WERI-Rb-1 (cell line): ENCODE measurements at places on chromosomes 6 and 20.

DNA sequence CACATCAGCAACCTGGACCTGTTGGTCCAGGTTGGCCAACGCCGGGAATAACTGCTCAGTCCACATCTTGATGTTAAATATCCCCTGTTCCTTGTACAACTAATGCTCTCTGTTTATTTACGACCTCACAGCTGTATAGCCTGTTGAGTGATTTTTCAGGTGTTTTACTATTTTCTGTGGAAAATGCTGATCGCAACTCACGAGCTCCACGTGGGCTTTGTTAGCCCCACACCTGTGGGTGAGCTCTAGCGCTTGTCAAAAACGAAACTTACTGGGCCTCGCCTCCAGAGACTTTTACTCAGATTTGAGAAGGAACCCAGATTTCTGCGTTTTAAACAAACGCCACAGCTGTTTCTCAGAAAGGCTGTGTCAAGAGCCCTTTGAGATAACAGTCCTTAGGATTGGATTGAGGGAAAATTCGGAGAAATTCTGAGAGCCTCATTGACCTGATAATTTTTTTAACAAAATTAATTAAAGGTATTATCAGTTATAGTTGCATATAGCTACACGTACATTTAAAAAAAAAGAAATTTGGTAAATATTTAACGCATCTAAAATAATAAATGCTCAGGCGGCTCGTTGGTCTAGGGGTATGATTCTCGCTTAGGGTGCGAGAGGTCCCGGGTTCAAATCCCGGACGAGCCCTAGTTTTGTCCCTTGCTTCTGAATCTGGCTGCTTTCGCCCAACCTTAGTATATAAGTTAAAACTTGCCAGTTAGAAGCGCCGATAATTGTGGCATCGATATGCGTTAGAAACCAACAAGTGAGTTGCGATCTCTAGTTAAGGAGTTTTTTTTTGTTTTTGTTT, 16.7 kb downstream of the HMGN4 start:
- no peak for DNase-seq

- DNase-seq, result no peak
Observed at GRCh38 chr6:99589290-99589672, 17.4 kb upstream of the PRDM13 start.

DNA sequence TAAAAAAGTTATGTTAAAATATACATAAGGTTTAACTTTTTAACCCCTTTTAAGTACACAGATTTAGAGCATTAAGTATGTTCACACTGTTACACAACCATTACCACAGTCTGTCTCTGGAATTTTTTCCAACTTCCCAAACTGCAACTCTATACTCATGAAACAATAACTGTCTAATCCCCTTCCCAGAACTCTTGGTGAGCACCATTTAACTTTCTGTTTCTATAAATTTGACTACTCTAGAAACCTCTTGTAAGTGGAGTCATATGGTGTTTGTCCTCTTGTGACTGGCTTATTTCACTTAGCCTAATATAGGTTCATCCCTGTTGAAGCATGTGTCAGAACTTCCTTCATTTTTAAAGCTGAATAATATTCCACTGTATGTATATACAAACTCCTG, 98.1 kb downstream of the MAP3K7 start:
- DNase-seq, result no peak

DNA sequence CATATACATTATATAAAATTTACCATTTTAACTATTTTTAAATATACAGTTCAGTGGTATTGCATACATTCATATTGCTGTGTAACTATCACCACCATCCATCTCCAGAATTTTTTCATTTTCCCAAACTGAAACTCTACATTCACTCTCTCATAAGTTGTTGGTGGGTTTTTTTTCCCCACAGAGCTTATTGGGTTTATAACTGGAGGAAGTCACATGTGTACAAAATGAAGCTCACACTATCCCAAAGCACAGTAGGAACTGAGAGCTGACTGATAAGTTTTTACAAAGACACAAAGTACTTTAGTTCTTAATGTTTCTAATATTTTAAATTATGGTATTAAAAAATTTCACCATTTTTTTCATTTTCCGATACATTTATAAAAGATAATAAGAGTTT, 78.8 kb upstream of the TNFAIP3 start:
- no peak for DNase-seq

DNA sequence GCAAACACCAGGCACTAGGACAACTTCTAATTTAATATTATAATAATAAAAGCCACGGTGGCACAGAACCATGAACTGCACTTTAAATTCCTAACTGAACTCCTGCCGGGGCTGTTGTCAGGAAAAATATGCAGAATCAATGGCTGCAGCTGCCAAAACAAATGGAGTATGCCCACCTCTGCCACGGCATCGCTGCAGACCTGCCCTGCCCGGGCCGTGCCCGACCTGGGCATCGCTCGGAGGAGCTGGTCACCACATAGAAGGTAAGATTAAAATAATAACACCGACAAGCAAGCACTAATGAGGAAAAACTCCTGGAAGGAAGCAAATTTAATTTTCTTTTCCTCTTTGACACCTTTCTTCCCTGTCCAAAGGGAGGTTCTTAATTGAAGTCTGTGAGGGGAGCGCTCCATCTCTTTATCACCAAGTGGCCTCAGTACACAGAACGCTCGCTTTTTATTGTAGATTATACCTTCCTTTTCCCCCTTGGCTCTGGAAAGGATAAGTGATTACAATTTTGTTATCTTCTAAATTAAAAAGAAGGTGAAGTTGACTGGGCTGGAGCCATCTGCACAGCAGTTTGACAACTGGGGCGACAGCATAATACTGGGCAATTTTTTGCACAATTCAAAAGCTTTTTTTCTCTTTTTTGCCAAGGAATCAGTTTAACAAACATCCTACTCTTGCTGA, 351.3 kb downstream of the ZFAND3 start:
- no peak for DNase-seq

DNA sequence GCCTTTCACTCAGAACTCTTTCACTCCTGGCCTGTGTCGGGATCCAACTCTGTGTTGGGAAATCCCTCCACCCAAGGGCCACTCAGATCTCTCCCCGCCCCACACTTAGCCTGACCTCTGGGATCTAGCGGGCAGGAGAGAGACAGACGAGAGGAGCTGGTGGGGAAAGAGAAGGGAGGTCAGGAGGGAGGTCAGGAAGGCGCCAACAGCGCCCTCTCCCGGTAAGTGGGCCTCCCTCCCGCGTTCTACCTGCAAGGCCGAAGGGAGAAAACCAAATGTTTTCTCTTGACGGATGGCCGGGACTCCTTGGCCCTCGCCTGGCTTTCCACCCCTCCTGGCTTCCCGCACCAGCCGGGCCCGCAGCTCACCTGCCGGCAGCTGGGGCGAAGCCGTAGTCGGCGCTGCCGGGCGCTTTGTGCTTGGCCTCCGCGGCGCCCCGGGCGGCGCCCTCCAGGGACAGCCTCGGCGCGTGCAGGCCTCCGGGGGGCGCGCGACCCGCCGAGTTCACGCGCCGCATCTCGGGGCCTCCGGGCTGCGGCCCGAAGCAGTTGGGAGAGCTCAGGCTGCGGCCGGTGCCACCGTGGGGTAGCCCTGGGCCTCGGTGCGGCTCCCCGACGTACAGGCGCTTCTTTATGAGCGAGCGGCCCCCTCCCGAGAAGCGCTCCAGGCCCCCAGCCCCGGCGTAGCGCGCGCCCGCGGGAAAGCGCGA, 38.2 kb downstream of the C6orf132 start:
- DNase-seq, result no peak

DNA sequence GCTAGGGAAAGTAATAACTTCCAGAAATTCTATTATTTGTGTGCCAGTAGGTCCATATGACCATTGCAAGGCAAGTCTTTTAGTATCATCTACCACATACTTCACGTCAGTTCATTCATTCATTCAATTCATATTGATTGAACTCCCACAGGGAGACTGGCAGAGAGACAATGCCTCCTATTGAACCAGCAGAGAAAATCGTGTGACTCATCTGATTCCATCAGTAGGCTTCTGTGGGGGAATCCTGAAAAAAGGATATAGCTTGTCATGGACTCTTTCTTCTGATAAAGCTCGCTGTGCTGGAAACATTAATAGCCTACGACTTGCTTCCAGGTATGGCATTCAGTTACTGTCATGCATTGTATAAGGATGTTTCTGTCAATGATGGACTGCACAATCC, 45.3 kb upstream of the CNR1 start:
- no peak for DNase-seq

- peak; percentile 32 for DNase-seq
Observed at GRCh38 chr6:72212686-72213085, 326.3 kb downstream of the RIMS1 start.

- DNase-seq, result no peak
Observed at GRCh38 chr20:11797156-11797555, 120.5 kb upstream of the BTBD3 start.

- no peak for DNase-seq
Observed at GRCh38 chr6:89993411-89993810, 99.1 kb downstream of the GJA10 start.

GRCh38 chr6:7445885-7446461, 56.4 kb downstream of the RIOK1 start:
- DNase-seq, result no peak

DNA sequence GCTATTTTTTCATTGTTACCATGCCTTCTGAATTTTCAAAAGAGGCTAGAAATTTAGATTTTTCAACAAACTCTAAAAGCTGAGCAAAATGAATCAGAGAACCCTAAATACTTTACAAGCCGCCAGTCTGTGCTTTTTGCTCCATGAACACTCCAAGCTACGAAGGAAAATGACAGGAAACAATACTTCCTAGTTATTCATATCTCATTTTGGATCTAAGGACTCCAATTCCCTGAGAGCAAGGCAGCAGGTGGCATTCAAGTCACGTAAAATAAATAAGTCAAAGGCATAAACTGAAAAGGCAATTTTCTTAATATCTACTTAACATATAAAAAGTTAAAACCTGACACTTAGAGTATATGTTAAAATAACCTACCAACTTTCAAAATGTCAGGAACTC, 50.6 kb downstream of the PDSS2 start:
- no peak for DNase-seq

GRCh38 chr6:25472306-25472705, 179.7 kb upstream of the SCGN start:
- peak; percentile 70 for DNase-seq

- DNase-seq, result peak; percentile 93
Observed at GRCh38 chr6:19836799-19837510, at the start of gene ID4. Gene ID4 (plus strand): TSS chr6:19837370. CDS start chr6:19837755, 385 bp downstream.

- DNase-seq, result no peak
Observed at GRCh38 chr6:97677626-97678025, 394.6 kb upstream of the MMS22L start.

- DNase-seq, result no peak
Observed at GRCh38 chr6:163080228-163080627, 334.3 kb upstream of the QKI start.

GRCh38 chr6:155155787-155156447, 107.9 kb upstream of the CLDN20 start:
- DNase-seq, result no peak

- no peak for DNase-seq
Observed at GRCh38 chr6:41626917-41627316, 11.4 kb upstream of the MDFI start.

- no peak for DNase-seq
Observed at GRCh38 chr6:50128420-50129005, 78.8 kb upstream of the DEFB112 start.

- peak; percentile 76 for DNase-seq
Observed at GRCh38 chr6:158064725-158065251, 83.1 kb downstream of the SYNJ2 start.

DNA sequence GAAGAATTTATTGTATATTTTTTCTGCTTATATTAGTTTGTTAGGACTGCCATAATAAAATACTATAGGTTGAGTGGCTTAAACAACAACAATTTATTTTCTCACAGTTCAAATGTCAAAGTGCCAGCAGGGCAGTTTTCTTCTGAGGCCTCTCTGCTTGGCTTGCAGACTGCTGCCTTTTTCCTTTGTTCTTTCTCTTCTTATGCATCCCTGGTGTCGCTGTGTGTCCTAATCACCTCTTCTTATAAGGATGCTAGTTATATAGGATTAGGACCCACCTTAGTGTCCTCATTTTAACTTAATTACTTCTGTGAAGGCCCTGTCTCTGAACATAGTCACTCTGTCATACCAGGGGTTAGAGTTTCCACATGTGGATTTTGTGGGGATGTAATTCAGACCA, 354.4 kb downstream of the NKAIN2 start:
- no peak for DNase-seq

DNA sequence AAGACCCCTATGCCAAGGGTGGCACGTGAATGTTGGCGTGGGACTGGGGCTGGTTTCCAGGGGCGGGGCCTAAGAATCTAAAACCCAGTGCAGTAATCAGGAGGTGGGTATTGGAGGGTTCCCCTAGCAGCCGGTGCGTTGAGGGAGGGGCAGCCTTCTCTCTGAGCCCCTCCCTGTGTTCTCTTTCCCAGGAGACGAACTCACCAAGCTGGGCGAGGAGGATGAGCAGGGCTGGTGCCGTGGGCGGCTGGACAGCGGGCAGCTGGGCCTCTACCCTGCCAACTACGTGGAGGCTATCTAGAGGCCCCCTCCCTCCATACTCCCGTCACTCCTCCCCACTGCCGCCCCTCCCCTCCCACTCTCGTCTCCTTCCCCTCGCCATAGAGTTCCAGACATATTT, 23.9 kb downstream of the SPDEF start:
- DNase-seq, result no peak

GRCh38 chr6:53321701-53322100, 27.0 kb downstream of the ELOVL5 start:
- no peak for DNase-seq

GRCh38 chr6:41639809-41640371, 1.6 kb downstream of the MDFI start:
- DNase-seq, result no peak

GRCh38 chr6:26304797-26305640, 60.0 kb upstream of the BTN3A2 start:
- DNase-seq, result no peak

DNA sequence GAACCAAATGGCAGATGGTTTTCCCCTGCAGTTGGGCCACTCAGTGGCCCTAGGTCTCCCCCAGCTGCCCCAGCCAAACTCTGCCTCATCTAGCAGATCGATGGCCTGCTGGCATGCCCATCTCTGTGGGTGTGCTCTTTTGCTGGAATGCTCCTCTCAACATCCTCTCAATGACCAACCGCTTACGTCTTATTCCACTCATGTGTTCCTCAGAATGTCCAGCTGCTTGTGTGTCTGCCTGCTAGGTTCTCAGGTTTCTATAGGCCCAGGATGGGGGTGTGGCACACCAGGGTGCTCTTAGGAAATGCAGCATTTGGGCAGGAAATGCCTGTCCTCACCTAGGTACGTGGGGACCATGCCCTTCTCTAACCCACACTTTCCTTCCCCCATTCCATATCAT, 509.9 kb upstream of the SYNCRIP start:
- no peak for DNase-seq

DNA sequence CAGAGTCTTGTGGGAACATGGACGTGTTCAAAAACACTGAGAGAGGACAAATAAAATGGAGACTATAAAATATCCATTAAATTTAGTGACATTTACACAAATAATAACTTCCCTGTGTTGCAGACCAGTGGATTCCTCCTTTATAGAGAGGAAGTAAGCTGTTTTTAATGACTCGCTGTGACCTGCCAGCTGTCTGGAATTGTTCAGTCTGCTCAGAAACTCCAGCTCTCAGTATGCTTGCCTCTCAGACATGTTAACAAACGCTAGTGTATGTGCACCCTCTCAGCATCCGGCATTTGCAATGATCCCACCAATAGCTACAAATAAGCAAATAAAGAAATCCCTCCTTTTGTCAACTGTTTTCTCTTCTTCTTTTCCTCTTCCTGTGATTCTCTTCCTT, 158.0 kb upstream of the TCF21 start:
- no peak for DNase-seq
